Activated CD4-positive, alpha-beta T cell treated with anti-CD3 and anti-CD28 coated beads, Interleukin-2, amount 10 ng/mL, durations not matched to agents 7 days and 5 days (primary cell): ENCODE measurements at places on chromosomes 12 and 14. TPM values are rescaled to one million over a fixed set of nuclear protein-coding genes. Genes with fewer than 3 reads are reported as not detected.

IL23A gene
- total RNA-seq: 6.1 TPM

GRCh38 chr12:26941215-26941594 is 2.9 kb downstream of the FGFR1OP2 start:
- no peak for DNase-seq

GRCh38 chr12:64029013-64029857 is 184.7 kb downstream of the SRGAP1 start:
- no peak for DNase-seq

- no peak for DNase-seq
These were observed 366.6 kb downstream of the NELL2 start for GRCh38 chr12:44509471-44509870.

- no peak for DNase-seq
These were observed 35.2 kb downstream of the SLC8B1 start for GRCh38 chr12:113299619-113300237.

GARIN6 gene
- total RNA-seq: not detected

GRCh38 chr12:29234965-29235626 is 86.0 kb downstream of the FAR2 start:
- no peak for DNase-seq

DNA sequence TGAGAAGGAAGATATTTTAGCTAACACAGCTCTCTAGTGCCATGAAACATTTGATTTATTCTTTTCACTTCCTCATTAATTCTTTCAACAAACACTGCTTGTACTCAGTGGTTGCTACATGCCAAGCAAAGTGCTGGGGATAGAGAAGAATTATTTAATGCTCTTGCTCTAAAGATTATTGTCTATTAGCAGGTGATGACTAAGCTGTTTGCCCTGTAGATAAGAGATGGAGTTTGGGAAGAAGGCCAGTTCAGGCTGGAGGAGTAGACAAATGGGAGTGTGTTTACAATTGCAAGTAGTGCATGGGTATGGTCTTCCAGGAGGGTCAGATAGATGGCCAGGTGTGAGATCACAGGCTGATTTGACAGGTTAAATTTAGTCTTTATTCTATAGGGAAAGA is 99.8 kb upstream of the SEL1L start:
- no peak for DNase-seq

DNA sequence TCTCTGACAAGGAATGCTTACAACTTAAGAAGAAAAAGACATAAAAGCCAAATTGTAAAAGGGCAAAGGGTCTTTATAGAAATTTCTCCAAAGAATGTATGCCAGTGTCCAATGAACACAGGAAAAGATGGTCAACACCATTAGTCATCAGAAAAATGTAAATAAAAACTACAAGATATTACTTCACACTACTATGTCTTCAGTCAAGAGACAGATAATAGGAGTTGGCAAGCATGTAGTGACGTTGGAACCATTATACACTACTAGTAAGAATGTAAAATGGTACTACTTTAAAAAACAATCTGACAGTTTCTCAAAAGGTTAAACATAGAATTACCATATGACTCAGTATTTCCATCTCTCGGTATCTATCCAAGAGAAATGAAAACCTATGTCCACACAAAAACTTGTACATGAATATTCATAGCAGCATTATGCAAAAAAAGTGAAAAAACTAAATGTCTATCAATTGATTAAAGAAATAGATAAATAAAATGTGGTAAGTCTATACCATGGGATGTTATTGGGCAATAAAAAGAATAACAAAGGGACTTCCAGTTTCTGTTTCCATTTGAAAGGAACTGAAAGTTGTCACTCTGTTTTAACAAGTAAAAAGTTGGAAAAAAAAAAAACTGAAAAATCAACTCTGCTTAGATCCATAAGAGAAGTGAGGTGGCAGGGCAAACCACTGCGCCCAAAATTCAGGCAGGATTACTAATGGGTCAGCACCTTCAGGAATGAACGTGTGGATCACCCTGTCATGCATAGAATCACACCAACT is 69.8 kb downstream of the ALG10B start:
- no peak for DNase-seq
